ENCODE measurements at places on chromosomes 11 and 22. TPM values are rescaled to one million over a fixed set of nuclear protein-coding genes. Genes with fewer than 3 reads are reported as not detected.

ZBTB16 gene
- 3.2 TPM for total RNA-seq

MS4A6E gene
- not detected for total RNA-seq

SMTNL1 gene
- not detected for total RNA-seq

DNA sequence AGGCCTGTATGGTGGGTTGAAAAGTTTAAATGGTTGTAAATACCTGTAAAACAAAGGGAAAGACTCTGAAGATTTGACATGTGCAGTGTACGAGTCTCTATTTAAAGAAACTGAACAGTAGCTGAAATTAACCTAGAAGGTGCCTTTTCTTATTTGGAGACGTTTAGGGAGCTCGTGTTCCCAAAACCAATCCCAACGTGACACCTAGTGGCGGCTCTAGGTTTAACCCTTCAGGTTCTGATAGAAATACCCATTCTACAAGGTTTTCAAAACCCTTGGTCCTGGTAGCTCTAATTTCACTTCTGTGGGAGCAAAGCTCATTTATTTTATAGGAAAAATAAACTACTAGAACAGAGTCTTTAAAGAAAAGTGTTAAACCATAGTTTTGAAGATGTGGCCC is 258.3 kb downstream of the LRRC4C start:
- H3K27me3 ChIP-seq = no peaks in the 10 kb centered on the region
- no peak overlapping the region for H3K27ac ChIP-seq
- no peaks in the 10 kb centered on the region for H3K4me1 ChIP-seq
- no peak overlapping the region for H3K4me3 ChIP-seq

- DNase-seq = no peak
- H3K36me3 ChIP-seq = no peaks in the 10 kb centered on the region
- no peaks in the 10 kb centered on the region for H3K27me3 ChIP-seq
- H3K27ac ChIP-seq = no peak overlapping the region
- H3K4me1 ChIP-seq = peaks cover 8% of the 10 kb centered on the region
Measured at GRCh38 chr22:30781271-30781875, 86.7 kb downstream of the OSBP2 start.

DNA sequence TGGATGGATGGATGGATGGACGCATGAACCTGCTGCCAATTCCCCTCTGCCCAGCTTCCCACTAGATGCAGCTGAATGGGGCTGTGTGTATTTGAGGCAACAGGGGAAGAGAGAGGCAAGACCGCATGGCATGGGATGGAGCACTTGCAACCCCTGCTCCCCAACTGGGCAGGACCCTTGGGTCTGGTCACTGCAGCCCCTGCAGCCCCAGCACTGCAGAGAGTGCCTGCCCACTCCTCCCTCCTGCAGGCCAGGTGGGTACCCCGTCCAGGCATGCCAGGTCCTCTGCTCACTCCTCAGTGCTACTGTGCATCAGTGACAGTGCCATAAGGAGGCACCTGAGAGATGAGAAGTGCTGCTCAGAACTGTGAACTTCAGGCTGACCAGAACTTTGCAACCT is 40.3 kb downstream of the OSBPL5 start:
- H3K4me1 ChIP-seq = no peaks in the 10 kb centered on the region
- H3K4me3 ChIP-seq = no peak overlapping the region
- DNase-seq = no peak

All from activated CD8-positive, alpha-beta memory T cell treated with anti-CD3 and anti-CD28 coated beads, Interleukin-2, amount 10 ng/mL, durations not matched to agents 7 days and 5 days (primary cell).